GM04503 (cell line): ENCODE measurements at places on chromosomes 3 and 15.
A peak's percentile ranks its signal among the peaks of the same experiment; 100 is the strongest.

GRCh38 chr3:122102191-122102935 is 47.2 kb downstream of the CD86 start:
- no peak for DNase-seq

DNA sequence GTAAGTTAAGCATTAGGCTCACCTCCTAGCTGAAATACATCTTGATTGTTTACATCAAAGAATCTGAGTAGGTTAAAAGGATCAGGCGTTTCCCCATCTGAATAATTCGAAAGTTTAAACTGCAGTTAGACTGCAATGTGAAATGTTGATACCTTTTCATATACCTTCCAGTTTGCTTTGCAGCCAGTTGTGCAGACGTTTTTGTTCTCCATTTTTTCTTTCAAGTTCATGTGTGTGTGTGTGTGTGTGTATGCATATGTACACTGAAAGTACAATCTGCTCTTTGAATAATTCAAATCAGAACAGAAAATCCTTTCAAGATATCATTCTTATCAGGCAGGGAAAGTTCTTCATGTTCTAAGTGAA is 2.9 kb downstream of the ITPR1 start:
- no peak for DNase-seq

- no peak for DNase-seq
Measured at GRCh38 chr15:86333819-86334218, 254.1 kb downstream of the AGBL1 start.

DNA sequence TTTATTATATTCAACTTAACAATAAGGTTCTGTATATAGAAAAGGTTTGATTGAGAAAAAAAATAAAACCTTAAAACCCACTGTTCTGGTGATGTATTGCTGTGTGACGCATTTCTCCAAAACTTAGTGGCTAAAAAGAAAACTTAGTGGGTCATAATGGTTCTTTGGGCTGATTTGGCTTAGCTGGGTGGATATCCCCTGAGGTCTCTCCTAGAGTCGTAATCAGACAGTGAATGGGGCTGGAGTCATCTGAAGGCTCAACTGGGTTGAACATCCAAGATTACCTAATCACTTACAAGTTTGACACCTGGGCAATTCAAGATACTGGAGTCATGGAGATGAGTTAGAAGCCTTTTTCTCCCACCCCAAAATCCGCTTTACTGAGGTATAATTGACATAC is 111.6 kb upstream of the TBL1XR1 start:
- DNase-seq, result no peak

DNA sequence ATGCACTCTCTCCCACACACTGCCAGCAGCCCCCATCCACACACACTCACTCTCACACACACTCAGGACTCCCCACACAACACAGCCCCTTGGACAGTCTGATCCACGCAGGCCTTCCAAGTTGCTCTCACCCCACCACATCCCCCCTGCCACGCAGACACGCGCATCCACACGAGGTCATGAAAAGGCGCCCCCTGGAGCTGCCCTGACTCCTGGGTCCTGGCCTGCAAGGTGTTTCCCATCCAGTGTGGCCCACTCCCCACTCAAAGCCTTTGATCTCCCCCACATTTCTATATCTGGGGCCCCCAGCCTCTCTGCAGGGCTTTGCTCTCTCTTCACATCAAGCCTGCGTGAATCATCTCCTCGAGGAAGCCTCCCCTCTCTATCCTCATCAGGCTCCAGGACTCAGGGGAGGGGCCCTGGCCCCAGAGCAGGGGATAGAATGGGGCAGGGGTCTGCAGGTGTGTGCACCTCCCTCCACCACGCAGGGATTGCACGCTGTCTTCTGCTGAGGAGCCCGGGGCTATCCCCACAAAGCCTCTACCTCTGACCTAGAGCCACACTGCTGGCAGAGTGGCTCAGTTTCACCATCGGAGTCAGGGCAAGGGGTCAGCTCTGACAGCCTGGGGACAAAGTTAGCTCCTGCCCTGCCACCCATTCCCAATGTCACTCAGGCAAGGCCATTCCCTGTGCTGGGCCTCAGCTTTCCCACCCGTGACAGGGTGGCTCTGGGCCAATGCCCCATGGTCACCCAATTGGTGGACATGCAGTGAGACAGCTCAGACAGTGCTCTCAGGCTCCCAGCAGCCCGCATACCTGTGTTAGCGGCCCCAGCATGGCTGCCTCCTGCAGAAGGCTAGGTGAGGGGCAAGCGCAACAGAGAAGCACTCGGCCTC is 6.4 kb downstream of the MYL3 start:
- no peak for DNase-seq

GRCh38 chr3:131388490-131388799 is 6.9 kb downstream of the NUDT16 start:
- DNase-seq, result no peak

DNA sequence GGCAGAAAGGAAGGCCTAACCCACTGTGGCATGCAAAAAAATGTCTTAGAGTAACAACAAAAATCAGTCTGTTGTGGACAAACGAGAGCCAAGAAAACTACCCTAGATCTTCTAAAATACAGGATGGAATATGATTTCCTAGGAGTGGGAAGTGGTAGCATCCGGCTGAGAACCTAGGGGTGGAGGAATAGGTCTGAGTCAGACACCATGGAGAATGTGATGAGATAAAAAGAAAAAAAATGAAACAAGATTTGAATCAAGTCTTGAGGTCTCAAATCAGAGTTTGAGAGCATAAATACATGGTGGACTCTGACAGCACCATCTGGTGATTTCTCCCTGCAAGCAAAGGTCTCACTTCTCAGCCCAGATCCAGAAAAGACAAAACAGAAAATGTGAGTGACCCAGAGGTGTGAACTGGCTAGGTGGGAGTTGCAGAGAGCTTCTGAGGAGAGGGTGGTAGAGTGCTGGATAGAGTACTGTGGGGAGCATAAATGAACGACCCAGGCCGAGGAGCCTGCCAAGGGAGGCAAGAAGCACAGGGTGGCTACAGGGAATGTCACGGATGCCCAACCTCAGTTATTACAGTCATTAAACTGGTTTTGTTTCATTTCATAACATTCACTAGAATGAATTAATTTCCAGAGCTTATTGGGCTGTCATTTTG is 27.6 kb upstream of the VEPH1 start:
- DNase-seq, result no peak

- DNase-seq, result no peak
Measured at GRCh38 chr15:53116169-53116568, 326.0 kb upstream of the ONECUT1 start.

DNA sequence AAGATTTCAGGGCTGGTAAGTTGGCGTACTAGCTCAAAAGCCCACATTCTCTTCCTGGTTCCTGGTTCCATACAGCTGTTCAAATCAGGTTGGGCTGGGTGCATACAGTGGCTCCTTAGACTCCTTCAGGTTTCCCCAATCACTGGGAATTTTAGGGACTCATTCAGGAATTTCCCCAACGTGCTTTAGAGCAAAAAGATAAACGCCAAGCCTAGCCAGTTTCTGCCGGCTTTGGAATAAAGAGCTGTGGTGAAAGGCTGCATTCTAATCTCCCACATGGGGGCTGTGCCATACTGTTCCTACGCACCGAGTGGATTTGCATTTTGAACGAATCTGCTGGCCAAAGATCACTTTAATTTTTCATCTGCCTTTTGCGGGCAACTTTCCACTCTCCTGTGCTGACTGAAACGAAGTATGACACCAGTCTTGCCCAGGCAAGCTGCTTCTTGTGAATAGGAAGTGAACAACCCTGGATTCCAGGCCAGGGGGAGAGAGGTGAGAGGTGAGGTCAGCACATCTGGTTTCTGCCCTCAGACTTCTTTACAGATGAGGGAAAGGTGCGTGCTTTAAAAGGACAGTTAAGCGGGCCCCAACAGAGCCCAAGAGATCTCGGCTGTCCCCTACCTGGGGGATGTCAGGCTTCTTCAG is 184.2 kb upstream of the PDZRN3 start:
- no peak for DNase-seq

GRCh38 chr15:26260517-26261133 is 397.5 kb upstream of the ATP10A start:
- no peak for DNase-seq

DNA sequence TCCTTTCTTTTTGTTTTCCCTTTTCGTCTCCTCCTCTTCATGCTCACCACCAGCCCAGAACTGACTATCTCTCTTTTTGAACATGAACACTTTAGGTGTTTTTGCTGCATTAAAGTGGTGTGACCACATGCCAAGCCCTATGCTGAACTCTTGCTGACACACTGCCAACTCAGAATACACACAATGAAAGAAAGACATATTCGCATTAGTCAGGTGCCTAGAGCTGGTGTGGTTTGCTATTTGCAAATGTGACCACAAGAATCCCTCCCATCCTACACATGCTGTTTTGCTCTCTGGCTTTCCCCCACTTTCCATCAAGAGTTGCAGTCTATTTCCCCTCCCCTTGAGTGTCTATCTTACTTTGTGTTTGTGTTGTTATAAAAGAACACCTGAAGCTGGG is 967.8 kb upstream of the CFAP20DC start:
- DNase-seq, result no peak

DNA sequence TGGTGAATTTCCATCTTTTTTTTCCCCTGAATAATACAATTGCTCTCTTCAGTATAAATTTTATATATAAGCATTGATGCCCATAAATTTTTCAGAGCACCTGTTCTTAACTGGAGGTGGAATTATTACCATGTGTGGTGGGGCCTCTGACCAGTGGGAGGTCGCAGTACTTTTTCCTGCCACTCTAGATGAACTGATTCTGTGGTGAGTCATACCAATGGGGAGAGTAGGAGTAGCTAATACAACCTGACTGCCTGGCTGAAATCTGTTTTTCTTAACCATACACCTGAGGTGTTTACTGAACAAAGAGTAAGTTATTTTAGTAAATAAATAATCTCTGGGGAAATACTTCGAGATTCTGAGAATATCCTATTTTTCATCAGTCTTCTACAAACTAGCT is 67.2 kb downstream of the UNC13C start:
- DNase-seq, result no peak

DNA sequence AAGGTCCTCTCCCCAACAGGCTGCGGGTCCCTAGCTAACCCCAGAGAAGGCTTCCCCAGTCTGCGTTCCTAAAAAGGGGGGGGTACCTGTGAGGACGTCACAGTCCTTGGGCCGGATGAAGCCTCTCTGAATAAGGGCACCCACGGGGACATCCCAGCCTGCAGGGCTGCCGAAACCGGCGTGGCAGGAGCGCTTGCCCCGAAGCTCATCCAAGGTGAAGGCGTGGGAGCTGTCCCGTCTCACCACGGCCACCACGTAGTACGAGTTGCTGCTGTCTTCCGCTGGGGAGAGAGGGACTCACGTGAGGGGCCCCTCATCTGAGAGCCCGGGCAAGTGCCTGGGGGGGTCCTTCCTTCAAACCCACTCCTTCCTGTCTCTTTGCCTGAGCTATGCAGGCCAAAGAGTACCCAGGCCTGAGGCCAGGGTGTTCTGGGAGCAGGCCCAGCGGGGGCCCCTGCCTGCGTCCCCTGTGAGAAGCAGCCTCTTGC is 20.0 kb downstream of the MELTF start:
- no peak for DNase-seq

DNA sequence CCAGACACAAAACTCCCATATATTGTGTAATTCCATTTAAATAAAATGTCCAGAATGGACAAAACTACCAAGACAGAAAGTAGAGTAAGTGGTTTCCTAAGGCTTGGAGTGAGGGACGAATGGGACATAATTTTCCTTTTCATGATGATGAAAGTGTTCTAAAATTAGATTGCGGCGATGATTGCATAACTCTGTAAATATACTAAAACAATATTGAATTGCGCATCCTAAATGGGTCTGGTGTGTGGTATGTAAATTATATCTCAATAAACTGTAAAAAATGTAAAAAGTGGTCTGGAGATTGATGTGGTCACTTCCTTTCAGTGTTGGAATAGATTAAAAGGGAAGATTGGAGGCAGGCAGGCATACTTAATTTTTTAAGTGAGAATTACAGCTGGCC is 105.9 kb upstream of the KCNAB1 start:
- DNase-seq, result no peak

GRCh38 chr3:193701953-193702635 is 109.1 kb downstream of the OPA1 start:
- peak; percentile 9 for DNase-seq

GRCh38 chr15:77860071-77860691 is 217.3 kb downstream of the TBC1D2B start:
- DNase-seq, result no peak

DNA sequence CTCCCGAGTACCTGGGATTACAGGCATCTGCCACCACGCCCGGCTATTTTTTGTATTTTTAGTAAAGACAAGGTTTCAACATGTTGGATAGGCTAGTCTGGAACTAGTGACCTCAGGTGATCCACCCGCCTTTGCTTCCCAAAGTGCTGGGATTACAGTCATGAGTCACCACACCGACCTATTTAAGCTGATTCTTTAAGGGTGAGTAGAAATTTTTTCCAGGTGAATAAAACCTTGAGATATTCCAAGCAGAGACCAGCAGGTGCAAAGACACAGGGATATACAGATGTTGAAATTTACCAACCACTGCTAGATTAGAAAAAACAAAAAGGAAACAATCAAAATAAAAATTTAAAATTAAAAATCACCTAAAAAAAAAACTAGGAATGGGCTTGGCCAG is 74.4 kb upstream of the CHRNB4 start:
- no peak for DNase-seq

DNA sequence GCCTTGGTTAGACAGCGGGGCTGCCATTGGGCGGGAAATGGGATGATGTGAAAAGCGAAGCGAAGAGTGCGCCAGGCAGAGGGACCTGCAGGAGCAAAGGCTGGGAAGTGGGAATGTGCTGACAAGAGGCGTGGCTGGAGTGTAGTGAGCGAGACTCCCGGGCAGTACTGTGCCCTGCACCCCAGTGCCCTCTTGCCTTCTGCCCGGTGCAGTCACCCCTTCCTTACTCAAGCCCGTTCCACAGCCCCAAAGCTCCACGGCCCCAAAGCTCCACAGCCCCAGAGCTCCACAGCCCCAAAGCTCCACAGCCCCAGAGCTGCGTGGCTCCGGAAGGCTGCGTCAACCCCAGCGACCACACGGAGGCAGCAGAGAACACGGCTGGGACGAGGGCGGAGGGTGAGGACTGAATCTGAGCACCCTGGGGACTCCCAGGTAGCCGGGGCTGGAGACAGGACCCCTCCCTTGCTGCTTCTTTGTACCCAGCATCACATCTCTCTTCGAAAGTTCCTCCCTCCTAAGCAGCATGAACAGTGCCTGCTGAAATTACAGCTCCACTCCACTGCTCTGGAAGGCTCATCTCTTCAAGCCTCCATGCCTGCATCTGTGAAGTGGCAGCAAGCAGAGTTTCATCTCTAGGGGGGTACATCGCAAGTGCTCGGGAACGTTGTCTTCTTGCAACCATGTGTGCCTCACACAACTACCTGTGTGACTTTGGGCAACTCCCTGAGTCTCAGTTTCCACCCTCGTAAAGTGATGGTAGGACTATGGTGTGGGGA is 108.9 kb downstream of the FBLN2 start:
- no peak for DNase-seq
